ENCODE measurements at places on chromosomes 11 and 22. TPM values are rescaled to one million over a fixed set of nuclear protein-coding genes. Genes with fewer than 3 reads are reported as not detected.
A peak's percentile ranks its signal among the peaks of the same experiment; 100 is the strongest.

DNA sequence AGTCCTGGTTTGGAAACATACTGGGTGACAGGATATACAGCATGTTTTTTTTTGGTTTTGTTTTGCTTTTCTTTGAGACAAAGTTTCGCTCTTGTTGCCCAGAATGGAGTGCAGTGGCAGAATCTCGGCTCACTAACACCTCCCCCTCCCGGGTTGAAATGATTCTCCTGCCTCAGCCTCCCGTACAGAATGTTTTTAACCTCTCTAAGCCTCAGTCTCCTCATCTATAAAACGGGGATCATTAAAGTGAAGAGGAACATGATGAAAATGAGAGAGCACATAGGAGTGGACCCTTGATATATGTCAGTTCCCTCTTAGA, 28.1 kb upstream of the SCARF2 start:
- no peak for DNase-seq
- no peaks in the 10 kb centered on the region for H3K4me1 ChIP-seq
- H3K36me3 ChIP-seq = no peaks in the 10 kb centered on the region
- no peak overlapping the region for H3K27ac ChIP-seq
- H3K27me3 ChIP-seq = no peaks in the 10 kb centered on the region

DNA sequence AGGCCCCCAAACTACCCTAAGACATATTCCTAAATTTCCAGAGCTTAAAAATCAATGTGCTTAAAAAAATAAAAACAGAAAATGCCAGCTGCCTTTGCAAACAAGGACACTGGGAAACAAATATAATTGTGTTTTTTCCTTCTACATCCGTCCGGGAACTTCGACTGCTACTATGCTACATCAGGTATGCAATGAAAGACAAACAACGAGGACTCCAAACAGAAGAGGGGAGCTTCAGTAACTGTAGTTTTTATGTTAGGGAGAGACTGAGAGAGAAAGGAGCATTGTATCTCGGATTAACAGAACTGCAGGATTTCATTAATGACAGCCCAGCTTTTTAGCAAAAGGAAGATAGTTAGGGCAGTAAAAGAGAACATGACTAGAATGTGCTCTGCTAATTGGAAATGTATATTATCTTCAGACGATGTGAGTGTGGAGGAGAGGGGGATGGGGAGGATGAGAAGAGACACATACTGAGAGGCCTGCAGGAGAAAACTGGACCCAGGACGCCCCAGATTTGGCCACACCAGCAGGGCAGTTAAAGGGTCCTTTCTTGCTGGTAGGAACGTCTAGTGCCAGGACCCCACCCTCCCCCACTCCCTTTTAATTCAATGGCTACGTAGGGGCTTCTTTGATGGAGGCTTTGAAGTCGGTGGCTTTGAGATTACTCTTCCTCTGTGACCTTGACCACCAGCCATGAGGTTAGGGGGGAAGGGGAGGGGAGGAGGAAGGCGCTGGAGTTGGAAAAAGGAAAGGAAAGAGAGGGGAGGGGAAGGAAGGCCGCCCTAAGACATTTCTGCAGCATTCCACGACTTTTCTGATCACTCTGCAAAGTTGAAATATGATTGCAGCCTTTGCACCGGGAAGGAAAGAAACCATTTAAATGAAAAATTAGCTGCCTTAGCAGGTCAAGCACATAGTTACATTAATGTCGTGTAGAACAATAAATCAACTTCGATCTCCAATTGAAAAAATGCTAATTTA, 187.1 kb downstream of the BLID start:
- H3K27ac ChIP-seq = no peak overlapping the region
- peaks cover 20% of the 10 kb centered on the region for H3K4me1 ChIP-seq
- peak overlapping the region; percentile 32 for H3K4me3 ChIP-seq

- DNase-seq = no peak
- no peaks in the 10 kb centered on the region for H3K27me3 ChIP-seq
- H3K27ac ChIP-seq = no peak overlapping the region
- peaks cover 43% of the 10 kb centered on the region for H3K4me1 ChIP-seq
- H3K4me3 ChIP-seq = no peak overlapping the region
These were observed 65.6 kb upstream of the CRYBB3 start for GRCh38 chr22:25134028-25134427.

DNA sequence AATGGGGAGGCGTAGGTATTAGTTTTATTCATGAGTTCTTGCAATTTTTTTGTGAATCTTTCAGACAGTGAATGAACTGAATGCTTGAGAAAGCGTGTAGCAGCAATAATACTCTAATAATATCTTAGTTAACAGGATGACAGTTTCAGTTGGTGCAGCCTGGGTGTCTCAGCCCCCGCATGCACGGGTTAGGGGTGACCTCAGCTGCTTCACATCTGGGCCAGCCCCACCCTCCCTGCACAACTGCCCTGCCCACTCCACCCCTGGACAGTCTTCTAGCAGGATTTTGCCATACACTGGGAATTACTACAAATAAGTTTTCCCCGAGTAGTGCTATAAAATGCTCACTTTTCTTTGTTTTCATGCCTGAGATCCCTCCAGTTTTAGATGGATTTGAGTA, 83.2 kb downstream of the ST3GAL4 start:
- no peak for DNase-seq
- no peak overlapping the region for H3K4me3 ChIP-seq
- H3K27ac ChIP-seq = peak overlapping the region; percentile 60
- H3K27me3 ChIP-seq = no peaks in the 10 kb centered on the region
- no peaks in the 10 kb centered on the region for H3K36me3 ChIP-seq
- peaks cover 53% of the 10 kb centered on the region for H3K4me1 ChIP-seq

GRCh38 chr22:19886605-19887255, 32.1 kb upstream of the GNB1L start:
- H3K4me3 ChIP-seq = no peak overlapping the region
- no peaks in the 10 kb centered on the region for H3K27me3 ChIP-seq
- H3K27ac ChIP-seq = no peak overlapping the region
- H3K4me1 ChIP-seq = no peaks in the 10 kb centered on the region
- DNase-seq = no peak

DNA sequence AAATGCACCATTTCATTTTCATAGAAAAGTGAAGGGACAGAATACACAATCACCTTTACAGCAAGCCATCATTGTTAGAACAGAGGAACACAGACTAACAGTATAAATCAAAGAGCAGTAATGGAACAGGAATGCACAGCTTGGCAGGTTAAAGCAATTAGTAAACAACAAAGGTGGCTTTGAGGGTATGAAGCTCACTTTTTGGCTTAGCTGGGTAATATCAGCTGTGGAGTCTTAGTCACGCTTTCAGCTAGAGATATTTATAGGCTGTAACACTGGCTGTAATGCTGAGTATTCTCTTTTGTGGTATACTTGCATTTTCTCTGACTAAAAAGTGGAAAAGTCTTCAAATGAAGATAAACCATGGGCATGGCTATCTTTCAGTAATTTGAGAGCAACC, 1780.5 kb downstream of the LRRC4C start:
- H3K27me3 ChIP-seq = no peaks in the 10 kb centered on the region
- no peaks in the 10 kb centered on the region for H3K36me3 ChIP-seq
- no peak overlapping the region for H3K27ac ChIP-seq
- DNase-seq = no peak
- no peak overlapping the region for H3K4me3 ChIP-seq

DNA sequence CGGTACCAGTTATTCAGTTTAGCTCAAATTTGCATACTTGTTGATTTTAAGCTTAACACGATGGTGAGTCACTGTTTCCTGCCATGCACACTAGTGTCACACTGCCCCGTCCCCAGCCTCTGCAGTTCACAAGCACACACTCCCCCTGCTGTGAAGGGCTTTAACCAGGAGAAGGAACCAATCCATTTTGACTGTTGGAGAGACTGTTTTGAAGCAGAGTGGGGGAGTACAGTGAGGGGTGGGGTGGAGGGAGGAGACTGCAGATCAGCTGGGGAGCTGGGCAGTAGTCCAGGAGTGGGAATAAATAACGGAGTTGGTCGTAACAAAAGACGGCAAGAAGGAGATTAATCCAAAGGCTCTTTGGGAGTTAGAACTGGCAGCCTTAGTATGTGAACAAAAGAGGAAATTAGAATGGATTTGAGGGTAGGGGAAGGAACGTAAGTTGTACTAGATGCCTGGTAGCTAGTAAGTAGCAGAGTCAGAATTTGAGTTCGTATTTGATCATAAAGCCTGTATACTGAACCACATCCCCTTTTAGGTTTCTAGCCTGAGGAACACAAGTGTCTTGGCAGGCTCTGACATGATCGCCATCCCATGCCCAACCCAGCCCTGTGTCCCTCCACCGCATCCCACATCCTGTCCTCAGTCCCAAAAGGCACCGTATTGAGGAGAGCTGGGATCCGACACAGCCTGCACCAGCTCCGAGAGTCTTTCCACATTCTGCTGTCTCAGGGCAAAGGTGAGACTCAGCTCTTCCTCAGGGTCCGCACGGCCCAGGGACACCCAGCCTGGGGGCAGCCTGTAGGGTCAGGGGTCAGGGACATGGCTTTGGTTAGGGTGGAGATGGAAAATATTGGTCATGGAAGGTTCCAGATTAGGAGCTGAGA, 862 bp downstream of the TPP1 start:
- no peak for DNase-seq
- H3K4me1 ChIP-seq = peaks cover 28% of the 10 kb centered on the region
- H3K27me3 ChIP-seq = no peaks in the 10 kb centered on the region
- peak overlapping the region; percentile 78 for H3K4me3 ChIP-seq
- H3K27ac ChIP-seq = peak overlapping the region; percentile 92

DNA sequence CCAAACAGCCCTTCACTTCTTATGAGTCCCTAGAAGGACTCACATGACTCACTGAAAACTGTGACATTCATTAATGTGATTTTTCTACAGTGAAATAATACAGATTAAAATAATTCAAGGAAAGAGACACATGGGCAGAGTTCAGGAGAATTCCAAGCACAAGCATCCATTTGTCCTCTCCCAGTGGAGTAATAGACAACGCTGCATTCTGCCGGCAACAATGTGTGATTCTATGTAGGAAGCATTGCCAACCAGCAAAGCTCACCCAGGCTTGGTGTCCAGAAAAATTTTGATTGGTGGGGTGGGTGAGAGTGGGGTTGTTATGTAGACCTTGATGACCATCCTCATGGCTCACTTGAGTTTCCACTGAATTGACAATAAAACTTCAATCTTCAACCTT, 123.9 kb downstream of the VPREB1 start:
- no peaks in the 10 kb centered on the region for H3K27me3 ChIP-seq
- no peaks in the 10 kb centered on the region for H3K36me3 ChIP-seq
- no peak for DNase-seq
- H3K4me3 ChIP-seq = no peak overlapping the region

- peak overlapping the region; percentile 50 for H3K4me3 ChIP-seq
- H3K36me3 ChIP-seq = no peaks in the 10 kb centered on the region
- H3K4me1 ChIP-seq = peaks cover 43% of the 10 kb centered on the region
- H3K27ac ChIP-seq = peak overlapping the region; percentile 60
These were observed 467 bp downstream of the EPS8L2 start for GRCh38 chr11:706439-706956.

- no peaks in the 10 kb centered on the region for H3K27me3 ChIP-seq
- H3K27ac ChIP-seq = no peak overlapping the region
- H3K4me1 ChIP-seq = no peaks in the 10 kb centered on the region
- H3K36me3 ChIP-seq = no peaks in the 10 kb centered on the region
- H3K4me3 ChIP-seq = no peak overlapping the region
- DNase-seq = no peak
These were observed 7.7 kb upstream of the DGAT2 start for GRCh38 chr11:75760710-75761493.

DNA sequence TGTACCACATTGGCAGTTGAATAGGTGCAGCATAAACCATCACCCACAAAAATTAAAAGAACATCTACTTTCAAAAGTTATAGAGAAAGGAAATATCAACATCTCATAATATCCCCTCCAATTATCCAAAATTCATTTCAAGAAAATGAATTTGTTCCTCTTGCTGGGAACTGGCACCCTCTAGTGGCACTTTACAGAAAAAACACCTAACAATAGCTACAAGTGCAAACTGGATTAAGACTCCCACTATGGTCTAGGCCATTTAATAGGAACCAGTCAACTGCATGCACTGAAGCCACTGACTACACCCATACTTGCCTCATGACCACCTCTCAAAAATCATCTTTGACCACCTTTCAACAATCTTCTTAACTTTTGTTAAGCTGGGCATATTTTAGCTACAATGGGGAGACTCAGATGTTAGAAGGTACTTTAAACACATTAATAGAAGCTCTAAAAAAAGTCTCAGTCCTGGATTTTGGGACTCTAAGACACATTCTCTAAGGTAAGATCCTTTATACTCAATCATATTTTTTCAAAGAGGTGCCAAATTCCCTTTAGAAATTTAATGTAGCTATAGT, 17.3 kb downstream of the TRAF6 start:
- no peaks in the 10 kb centered on the region for H3K27me3 ChIP-seq
- H3K4me1 ChIP-seq = no peaks in the 10 kb centered on the region

The LRRC74B gene
- not detected for total RNA-seq

The CALCA gene
- total RNA-seq = not detected

All from right atrium auricular region (tissue), 2 donors.